ENCODE measurements at places on chromosomes 3 and 15.

DNA sequence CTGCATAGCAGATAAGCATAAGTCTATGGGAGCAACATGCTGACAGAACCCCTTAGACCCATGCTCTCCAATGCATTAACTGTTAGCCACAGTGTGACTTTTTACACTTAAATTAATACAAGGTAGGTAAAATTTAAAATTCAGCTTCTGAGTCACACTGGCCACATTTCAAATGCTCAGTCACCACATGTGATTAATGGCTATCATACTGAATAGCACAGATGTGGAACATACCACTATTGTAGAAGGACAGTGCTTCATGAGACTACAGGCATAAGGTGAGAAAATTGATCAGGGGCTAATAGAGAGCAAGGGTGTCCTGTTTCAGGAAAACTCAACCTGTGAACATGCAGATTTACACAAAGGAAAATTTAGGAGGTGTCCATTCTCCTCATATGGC lies 357.0 kb upstream of the SEMA6D start:
- no peak for DNase-seq

DNA sequence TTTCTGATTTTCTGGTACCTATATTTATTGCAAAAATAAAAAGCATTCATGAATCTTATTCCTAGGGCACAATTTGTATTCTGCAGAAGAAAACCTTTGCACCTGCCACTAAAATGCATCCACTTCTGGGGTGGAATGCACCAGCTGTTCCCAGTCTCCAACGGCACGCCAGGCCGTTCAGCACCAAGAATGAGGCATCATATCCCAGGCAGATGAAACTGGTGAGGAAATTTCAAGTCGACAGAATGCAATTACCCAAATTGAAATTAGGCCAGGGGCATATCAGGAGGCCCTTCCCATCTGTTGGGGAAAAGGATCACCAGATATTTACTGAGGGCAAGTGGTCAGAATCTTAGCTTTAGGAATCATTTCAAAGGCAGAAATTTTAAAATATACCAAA lies 13.6 kb upstream of the RBMS3 start:
- no peak for DNase-seq

- no peak for DNase-seq
These were observed 74.6 kb upstream of the FLNB start for GRCh38 chr3:57933602-57934001.

GRCh38 chr3:157865352-157866000 lies 240.7 kb downstream of the SHOX2 start:
- DNase-seq = peak; percentile 23

DNA sequence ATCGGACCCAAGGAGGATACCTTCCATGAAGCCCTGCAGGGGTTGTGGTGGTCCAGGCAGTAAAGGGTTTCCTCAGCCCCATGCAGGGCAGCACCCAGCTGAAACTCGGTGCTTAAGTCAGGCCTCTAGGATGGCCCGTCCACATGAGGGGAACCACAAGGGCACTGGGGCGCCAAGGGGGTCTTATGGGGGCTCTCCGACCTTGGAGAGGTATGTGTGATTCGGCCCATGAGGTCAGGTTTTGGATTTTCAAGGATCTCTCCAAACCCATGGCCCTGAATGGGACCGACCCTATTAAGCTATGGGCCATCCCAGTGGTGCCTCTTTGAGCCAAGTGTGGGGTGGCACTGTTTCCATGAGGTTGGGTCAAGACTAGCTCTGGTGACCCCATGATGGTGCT lies 233.3 kb downstream of the SNRPN start:
- no peak for DNase-seq

DNA sequence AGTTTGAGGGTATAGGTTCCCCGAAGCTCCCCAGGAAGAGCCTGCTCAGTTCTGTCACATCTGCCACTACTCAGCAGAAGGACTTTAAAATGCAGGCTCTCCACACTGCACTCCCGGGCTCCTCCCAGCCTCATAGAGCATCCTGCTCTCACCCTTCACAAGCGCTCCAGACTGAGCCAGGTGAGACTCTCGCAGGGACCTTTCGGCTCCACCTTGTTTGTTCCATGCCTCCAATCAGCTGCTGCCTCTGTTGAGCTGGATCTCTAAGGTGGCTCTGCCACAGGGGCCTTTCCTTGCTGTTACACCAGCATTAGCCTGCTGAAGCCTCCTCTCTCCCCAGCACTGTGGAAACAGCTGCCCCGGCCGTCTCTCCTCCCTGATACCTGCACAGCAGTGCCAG lies 56.1 kb downstream of the SLCO3A1 start:
- DNase-seq = no peak

Data from Jurkat, Clone E6-1 (cell line).